ENCODE measurements at places on chromosomes 16 and 17. TPM values are rescaled to one million over a fixed set of nuclear protein-coding genes. Genes with fewer than 3 reads are reported as not detected.

The PIRT gene
- total RNA-seq: 0.78 TPM

GRCh38 chr17:37506678-37507077 lies 17.0 kb downstream of the DUSP14 start:
- no peak for DNase-seq
- no peak overlapping the region for H3K27ac ChIP-seq
- no peak overlapping the region for H3K4me3 ChIP-seq
- H3K4me1 ChIP-seq: peaks cover 8% of the 10 kb centered on the region

- H3K27me3 ChIP-seq: no peaks in the 10 kb centered on the region
- H3K27ac ChIP-seq: no peak overlapping the region
- H3K36me3 ChIP-seq: peaks cover 36% of the 10 kb centered on the region
- no peak for DNase-seq
- H3K4me3 ChIP-seq: no peak overlapping the region
Measured at GRCh38 chr16:30972872-30973271, 12.1 kb upstream of the HSD3B7 start.

DNA sequence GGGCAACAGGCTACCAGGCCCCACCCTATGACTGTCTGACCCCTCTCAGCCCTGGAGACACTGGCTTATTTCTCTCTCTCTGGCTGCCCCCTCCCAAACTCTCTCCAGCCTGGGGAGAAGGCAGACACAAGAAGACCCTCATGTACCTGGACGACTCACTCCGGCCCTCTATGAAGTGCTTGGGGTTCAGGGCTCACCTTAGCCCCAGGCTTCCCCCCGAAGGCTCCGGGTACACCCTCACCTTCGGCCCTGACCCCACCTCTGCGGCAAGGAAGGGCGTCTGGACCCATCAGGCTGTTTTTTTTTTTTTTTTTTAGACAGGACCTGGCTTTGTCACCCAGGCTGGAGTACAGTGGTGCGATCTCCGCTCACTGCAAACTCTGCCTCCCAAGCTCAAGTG lies 906 bp upstream of the CARMIL2 start:
- no peak for DNase-seq
- peaks cover 27% of the 10 kb centered on the region for H3K4me1 ChIP-seq
- H3K27ac ChIP-seq: no peak overlapping the region
- H3K27me3 ChIP-seq: no peaks in the 10 kb centered on the region
- H3K4me3 ChIP-seq: no peak overlapping the region

Measured in body of pancreas (tissue), 4 donors.